Neural cell (in vitro differentiated cells): ENCODE measurements at places on chromosomes 7 and 10. TPM values are rescaled to one million over a fixed set of nuclear protein-coding genes. Genes with fewer than 3 reads are reported as not detected.

Gene SEMA3C
- 377 and 386 TPM in 2 replicates for polyA plus RNA-seq

Gene WNT8B
- 0.37 TPM in 1 of 2 replicates, not detected in the other for polyA plus RNA-seq

Gene SPDYE16
- polyA plus RNA-seq = 0.81 and 1.2 TPM in 2 replicates

Gene TMEM120A
- polyA plus RNA-seq = 39.1 and 50.4 TPM in 2 replicates

Gene SNX13
- polyA plus RNA-seq = 50.6 and 51.7 TPM in 2 replicates

Gene PLAU
- 1.1 and 1.5 TPM in 2 replicates for polyA plus RNA-seq

Gene ABCB1
- polyA plus RNA-seq = 1.6 and 6.1 TPM in 2 replicates

Gene SVIL
- 7.3 and 8.6 TPM in 2 replicates for polyA plus RNA-seq

Gene ARMH3
- polyA plus RNA-seq = 11.7 and 13.4 TPM in 2 replicates

Gene FAM20C
- 22.7 and 29.7 TPM in 2 replicates for polyA plus RNA-seq

Gene AQP1
- polyA plus RNA-seq = 0.72 and 3.2 TPM in 2 replicates

Gene UNCX
- polyA plus RNA-seq = 1.6 TPM in 2 replicates

Gene FANK1
- 3.1 and 3.8 TPM in 2 replicates for polyA plus RNA-seq

Gene TRIM50
- polyA plus RNA-seq = not detected in 2 replicates

Gene NUTM2E
- polyA plus RNA-seq = 0.40 TPM in 1 of 2 replicates, not detected in the other

Gene PON1
- polyA plus RNA-seq = 0.25 TPM in 1 of 2 replicates, not detected in the other

Gene TMEM236
- polyA plus RNA-seq = 0.10 TPM in 1 of 2 replicates, not detected in the other

Gene ODAD2
- polyA plus RNA-seq = not detected in 2 replicates

Gene EGFR
- 0.02 and 0.22 TPM in 2 replicates for polyA plus RNA-seq

Gene ACSM6
- polyA plus RNA-seq = not detected in 2 replicates

Gene AKR1E2
- 0.30 TPM in 1 of 2 replicates, not detected in the other for polyA plus RNA-seq

Gene PHKG1
- 2.6 TPM in 1 of 2 replicates, not detected in the other for polyA plus RNA-seq

Gene OR6B1
- not detected in 2 replicates for polyA plus RNA-seq

Gene OR2A5
- not detected in 2 replicates for polyA plus RNA-seq

Gene SEC61A2
- polyA plus RNA-seq = 75.4 and 83.1 TPM in 2 replicates

Gene GALNT17
- 15.7 and 17.6 TPM in 2 replicates for polyA plus RNA-seq

Gene CFAP69
- polyA plus RNA-seq = 5.9 and 6.2 TPM in 2 replicates

Gene KAZALD1
- polyA plus RNA-seq = 1.2 and 1.6 TPM in 2 replicates

Gene CPA2
- 0.41 TPM in 1 of 2 replicates, not detected in the other for polyA plus RNA-seq

Gene CAMK1D
- polyA plus RNA-seq = 13.8 and 18.6 TPM in 2 replicates

Gene PLEKHS1
- not detected in 2 replicates for polyA plus RNA-seq

Gene ANKRD22
- 0.57 and 1.3 TPM in 2 replicates for polyA plus RNA-seq

Gene ANKRD1
- polyA plus RNA-seq = 0.98 TPM in 1 of 2 replicates, not detected in the other

Gene COG5
- polyA plus RNA-seq = 13.3 and 14.8 TPM in 2 replicates

Gene AKR1C8
- polyA plus RNA-seq = 0.54 TPM in 1 of 2 replicates, not detected in the other

Gene SH2D4B
- polyA plus RNA-seq = 1.4 and 1.6 TPM in 2 replicates

Gene SFRP5
- 0.92 and 1.2 TPM in 2 replicates for polyA plus RNA-seq

Gene ZP3
- not detected in 2 replicates for polyA plus RNA-seq
